ENCODE measurements at places on chromosomes 6 and 20.
A peak's percentile ranks its signal among the peaks of the same experiment; 100 is the strongest.

- DNase-seq: no peak
Observed at GRCh38 chr6:163991321-163991720, 576.8 kb downstream of the QKI start.

- DNase-seq: no peak
Observed at GRCh38 chr6:148831531-148831930, 84.7 kb downstream of the UST start.

GRCh38 chr6:1832844-1833787, 223.4 kb downstream of the FOXC1 start:
- no peak for DNase-seq

- DNase-seq: no peak
Observed at GRCh38 chr6:97322811-97323210, 39.8 kb upstream of the MMS22L start.

DNA sequence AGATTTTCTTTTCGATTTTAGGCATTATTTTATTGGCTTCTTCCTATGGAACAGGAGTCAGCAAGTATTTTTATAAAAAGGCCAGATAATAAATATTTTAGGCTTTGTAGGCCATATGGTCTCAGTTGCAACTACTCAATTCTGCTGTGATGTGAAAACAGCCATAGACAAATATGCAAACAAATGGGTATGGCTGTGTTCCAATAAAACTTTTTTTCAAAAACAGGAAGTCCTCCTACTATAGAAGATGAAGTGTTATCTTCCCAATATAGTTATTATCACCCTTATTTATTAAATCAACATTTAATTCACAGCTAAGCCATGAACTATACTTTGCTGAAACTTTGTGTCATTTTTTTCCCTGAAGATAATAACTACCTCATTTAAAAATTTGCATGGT, 57.2 kb downstream of the CHD6 start:
- DNase-seq: no peak

GRCh38 chr6:63582579-63583231, 10.4 kb downstream of the LOC128125822 start:
- DNase-seq: no peak

DNA sequence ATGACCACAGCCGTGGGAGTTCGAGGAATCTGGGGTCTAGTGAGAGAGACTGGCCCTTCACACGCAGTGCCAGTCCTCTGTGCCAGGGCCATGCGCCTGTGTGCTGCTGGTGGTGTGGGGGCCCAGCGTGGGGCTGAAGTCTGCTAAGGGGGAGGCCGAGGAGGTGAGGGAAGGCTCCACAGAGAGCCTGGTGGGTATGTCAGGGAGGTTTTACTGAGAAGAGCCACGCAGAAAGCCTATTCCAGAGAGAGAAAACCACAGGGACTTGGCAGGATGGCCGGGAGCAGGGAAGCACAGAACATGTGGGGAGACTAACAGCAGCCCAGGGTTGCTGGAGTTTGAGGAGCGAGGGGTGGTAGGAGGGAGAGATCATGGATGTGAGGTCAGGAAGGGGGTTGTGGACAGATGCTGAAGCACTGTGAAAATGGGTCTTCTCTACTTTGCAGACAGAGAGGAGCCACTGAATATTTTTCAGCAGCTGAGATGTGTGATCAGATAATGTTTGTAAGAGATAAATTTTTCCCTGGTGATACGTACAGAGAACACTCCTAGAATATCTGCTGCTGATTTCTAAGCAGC, 35.3 kb downstream of the DUSP22 start:
- no peak for DNase-seq

GRCh38 chr6:75752365-75752764, 3.3 kb downstream of the MYO6 start:
- no peak for DNase-seq

- no peak for DNase-seq
Observed at GRCh38 chr6:35318196-35319171, 20.9 kb downstream of the DEF6 start.

DNA sequence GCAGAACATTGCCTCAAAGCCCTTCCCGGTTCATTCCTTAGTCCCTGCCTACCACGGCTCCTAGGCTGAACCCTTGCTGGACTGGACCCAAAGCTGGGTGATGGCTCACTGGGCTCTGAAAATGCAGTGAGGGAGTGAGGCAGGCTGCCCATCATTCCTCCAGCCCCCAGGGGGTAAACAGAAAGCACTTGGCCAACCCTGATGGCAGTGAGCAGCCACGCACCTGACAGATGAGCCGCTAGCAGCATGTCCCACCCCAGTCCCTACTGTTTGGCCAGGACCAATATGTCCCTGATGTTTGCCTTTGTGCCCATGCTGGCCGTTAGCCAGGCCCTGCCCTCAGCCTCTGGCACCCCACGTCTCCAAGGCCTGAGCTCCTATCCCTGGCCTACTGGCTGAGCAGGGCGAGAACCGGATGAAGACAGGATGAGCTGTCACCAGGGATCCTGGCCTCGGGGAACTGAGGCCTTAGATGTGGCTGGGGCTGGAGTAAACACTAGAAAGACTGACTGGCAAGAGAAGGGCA, 19.4 kb upstream of the BAK1 start:
- no peak for DNase-seq

GRCh38 chr6:34585512-34586061, 29.5 kb upstream of the SPDEF start:
- no peak for DNase-seq

DNA sequence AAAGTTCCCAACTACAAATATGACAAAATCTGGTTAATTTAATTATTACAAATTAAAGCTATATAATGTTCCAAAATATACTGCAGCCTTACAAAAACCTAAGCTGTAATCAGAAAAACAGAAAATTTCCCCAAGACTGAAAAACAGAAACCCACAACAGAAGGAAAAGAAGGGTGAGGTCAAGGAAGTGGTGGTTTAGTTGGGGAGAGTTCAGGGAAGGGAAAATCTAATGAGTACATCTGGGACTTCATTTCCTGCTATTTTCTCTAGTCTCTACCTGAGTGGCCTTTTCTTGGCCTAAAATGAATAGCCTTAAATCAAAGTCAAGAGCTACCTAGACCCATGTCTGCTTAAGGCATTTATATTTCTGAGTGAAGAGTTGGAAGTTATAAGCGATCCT, 66.2 kb upstream of the BEND6 start:
- DNase-seq: no peak

GRCh38 chr20:22762576-22763256, 178.3 kb upstream of the FOXA2 start:
- DNase-seq: no peak

DNA sequence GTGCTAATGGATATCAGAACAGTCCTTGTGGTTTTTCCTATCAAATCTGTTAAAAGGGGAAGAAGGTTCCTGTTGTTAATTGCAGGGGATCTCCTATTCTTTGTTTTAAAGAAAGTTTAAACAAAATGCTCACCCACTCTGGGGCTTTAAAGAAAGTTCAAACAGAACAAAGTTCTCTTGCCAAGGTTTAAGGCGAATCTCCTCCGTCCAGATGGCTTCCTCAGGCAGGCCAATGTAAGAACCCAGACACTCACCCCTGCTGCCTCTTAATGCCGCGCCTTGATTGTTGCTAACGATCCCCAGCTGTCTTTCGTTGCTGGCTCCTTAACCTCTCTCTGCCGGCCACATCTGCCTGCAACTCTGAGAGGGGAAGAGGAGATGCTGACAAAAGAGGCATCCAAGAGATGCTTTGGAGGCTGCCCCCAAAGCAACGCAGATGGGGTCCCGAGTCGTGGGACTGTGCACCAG, 235.0 kb upstream of the PRDM1 start:
- no peak for DNase-seq

DNA sequence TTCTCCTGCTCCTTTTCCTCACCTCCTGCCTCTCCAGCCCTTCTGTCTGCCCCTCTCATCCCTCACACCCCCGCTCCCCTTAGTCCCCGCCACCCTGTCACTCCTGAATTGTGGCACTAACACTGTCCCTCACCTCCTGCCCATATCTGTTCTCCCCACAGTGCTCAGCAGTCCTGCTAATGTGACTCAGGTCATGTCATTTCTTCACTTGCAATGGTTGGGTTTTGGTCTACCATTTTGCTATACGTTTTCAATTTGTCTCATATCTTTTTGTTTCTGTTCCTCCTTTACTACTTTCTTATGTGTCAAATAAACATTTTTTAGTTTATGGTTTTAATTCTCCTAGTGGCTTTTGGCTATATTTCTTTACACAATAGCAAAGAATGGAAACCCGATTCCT, 1.3 kb upstream of the HLA-B start:
- DNase-seq: no peak

GRCh38 chr6:71031912-71032311, 75.1 kb upstream of the B3GAT2 start:
- DNase-seq: no peak

GRCh38 chr6:119902681-119903080, 553.1 kb upstream of the MAN1A1 start:
- DNase-seq: no peak

DNA sequence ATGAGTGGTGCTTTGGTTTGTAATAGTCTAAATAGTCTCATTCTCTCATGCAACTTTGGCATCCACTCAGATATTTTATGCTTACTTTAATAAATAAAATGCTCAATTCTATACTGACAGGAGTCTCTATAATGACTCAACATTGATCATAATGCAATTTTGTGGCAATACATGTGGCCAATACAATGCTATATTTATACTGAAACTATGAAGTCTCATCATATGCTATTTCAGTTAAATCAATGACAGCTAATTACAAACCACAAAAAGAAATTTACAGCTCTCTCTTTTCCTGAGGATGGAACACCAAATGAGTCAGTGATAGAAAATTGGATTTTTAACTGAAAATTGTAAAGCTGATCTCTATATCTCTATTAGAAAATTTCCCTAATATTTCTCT, 77.1 kb downstream of the WASF1 start:
- no peak for DNase-seq

GRCh38 chr6:133100865-133101264, 140.3 kb upstream of the EYA4 start:
- no peak for DNase-seq

- DNase-seq: no peak
Observed at GRCh38 chr20:42067174-42067573, 449.0 kb upstream of the CHD6 start.

- DNase-seq: no peak
Observed at GRCh38 chr20:19048995-19049501, 163.4 kb upstream of the SLC24A3 start.

DNA sequence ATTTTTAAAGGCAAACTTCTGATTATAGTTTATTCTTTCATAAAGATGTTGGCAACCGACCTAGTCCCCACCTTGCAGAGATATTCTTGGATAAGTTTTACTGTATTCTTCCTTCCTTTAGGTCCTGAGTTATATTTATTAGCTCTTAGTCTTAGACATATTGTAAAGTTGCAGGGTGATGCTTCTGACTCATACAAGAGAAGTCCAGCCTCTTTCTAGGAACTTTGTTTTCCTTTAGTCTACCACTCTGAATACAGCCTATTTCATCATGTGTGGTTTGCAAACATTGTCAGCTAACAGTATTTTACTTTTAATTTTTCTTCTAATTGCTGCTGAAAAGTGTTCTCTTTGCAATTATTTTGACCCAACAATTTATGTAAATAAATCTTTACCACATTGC, 686.7 kb downstream of the COL12A1 start:
- DNase-seq: no peak

- DNase-seq: no peak
Observed at GRCh38 chr6:115863211-115863610, 197.5 kb downstream of the FRK start.

- no peak for DNase-seq
Observed at GRCh38 chr6:56959094-56959493, 4.2 kb downstream of the BEND6 start.

- no peak for DNase-seq
Observed at GRCh38 chr6:88006557-88006956, 41.1 kb upstream of the SPACA1 start.

DNA sequence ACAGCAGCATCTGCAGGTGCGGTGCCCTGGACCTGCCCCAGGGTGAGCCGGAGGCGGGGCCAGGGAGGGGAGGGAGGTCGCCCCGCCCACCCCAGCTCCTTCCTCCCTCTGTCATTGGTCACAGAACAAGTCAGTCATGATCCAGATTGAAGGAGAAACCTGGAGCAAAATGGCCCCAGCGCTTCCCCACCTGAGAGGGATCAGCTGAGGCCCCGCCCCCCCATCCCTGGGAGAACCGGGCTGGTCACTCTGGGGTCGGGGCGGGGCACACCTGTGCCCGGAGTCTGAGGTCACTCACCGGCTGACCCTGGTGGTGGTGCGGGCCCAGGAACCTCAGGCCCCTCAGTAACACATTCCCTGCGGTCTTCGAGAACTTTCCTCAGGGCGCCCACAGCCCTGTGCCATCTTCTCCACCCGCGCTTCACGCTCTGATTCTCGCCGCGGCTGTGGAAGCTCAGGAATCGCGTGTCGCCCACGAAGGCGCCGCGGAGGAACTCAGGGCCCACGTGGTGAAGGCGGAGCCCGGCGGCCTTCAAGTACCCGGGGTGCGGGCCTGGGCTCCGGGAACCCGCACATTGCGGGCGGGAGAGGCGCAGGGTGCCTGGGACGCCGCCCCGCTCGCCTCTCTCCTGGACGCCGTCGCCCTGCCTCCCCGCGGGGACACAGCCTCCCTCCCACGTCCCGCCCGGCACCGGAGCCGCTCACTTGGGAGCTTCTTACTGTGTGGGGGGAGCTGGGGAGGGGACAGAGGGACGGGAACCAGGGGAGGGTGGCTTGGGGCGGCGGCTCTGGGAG, 36.4 kb upstream of the HLA-C start:
- peak; percentile 82 for DNase-seq

- DNase-seq: no peak
Observed at GRCh38 chr6:165515963-165516624, 146.9 kb downstream of the PDE10A start.

GRCh38 chr6:231779-232178, 60.5 kb upstream of the DUSP22 start:
- DNase-seq: no peak

- DNase-seq: no peak
Observed at GRCh38 chr6:919500-919899, 226.6 kb upstream of the EXOC2 start.

- no peak for DNase-seq
Observed at GRCh38 chr6:117381749-117382148, 44.0 kb downstream of the ROS1 start.

Measured in activated T-cell treated with anti-CD3 and anti-CD28 coated beads, Interleukin-2, amount 50 U/mL, for 1 hour (primary cell).